ENCODE measurements at places on chromosomes 2 and 18.

- DNase-seq = no peak
Observed at GRCh38 chr2:1988049-1988448, 243.7 kb upstream of the PXDN start.

DNA sequence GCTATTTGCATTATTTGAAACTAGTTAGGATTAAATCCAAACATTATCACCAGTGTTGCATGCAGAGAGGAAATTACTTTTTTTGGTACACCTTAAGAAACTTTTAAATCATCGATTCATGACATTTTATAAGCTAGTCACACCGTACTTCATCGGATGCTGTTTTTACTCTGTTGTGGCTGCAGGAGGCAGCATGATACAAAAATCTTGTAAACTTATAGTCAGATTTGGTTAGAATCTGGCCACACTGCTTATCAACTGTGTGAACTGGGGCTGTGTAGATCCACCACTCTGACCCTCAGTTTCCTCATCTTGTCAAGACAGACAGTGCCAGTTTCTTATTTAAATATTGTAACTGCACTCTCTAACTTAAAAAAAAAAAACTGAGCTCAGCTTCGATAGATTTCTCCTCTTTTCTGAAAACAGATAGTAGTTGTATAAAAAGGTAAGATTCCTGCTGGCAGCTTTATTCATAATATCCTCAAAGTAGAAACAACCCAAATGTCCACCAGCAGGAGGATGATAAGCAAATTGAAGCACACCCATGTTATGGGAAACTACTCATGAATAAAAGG lies 77.8 kb downstream of the RAPGEF4 start:
- DNase-seq = no peak

DNA sequence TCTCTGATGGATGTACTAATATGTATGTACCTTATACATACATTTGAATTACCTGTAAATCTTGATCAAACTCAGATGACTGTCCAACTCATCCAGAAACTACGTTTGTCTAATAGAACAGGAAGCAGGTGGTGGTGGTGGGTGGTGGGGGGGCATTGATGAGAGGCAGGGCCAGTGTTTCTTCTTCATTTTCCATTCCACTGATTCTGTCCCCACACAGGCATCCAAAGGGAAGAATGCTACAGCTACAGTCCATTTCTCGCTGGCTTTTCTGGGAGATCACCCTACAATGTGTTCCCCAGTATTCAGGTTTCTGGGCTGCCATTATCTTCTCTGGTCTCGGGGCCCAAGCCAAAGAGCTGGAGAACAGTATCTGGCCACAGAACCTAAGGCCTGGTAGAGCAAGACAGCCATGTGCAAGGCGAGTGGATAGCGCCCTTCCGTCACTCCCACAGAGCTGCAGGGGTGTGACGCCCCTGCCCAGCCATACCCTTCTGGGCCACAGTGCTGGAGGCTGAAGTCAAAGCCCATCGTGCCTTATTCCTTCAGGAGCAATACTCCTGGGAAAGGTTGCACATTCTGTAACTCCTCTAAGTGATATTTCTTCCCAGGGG lies 54.5 kb downstream of the BCL11A start:
- no peak for DNase-seq

- no peak for DNase-seq
Observed at GRCh38 chr2:147108548-147108947, 736.3 kb upstream of the ACVR2A start.

All from C1 segment of cervical spinal cord (tissue), 14 donors.